PC-9 (cell line): ENCODE measurements at places on chromosomes 2 and 18. TPM values are rescaled to one million over a fixed set of nuclear protein-coding genes. Genes with fewer than 3 reads are reported as not detected.

Gene OTOS
- not detected in 2 replicates for total RNA-seq

Gene KLHL30
- 0.80 and 1.2 TPM in 2 replicates for total RNA-seq

Gene CDH19
- total RNA-seq = not detected in 2 replicates

Gene MC4R
- total RNA-seq = not detected in 2 replicates

Gene GCG
- not detected in 2 replicates for total RNA-seq

DNA sequence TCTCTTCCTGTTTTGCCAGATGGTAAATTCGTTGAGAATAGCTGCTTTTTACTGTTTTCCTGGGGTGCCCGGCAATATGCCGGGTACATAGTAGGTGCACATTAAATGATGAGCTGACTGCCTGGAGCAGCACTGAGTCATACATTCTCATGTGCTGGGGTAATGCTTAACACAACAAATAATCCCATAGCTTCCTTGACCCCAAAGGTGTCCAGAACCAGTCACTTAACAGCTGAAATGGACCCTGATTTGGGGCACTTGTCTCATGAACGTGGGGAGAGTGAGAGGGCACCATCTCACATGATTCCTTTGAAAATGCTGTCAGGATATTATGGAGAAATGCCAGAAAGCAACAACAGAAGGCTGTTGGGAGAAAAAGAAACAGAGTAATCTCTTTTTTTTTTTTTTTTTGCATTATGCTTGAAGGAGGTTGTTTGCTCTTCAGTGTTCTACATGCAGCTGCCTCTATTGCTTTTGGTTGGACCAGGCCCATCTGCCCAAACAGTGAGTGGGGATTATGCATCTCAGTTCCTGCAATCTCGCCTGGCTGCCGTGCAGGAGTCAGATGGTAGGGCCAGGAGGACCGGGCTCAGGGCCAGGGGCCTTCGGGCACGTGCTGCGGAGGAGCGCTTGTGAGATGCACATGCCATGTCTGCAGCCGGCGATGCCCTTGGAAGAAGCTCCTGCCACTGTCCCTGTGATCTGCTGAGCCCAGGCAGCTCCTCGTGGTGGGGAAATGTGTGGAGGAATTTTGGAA, 162.1 kb downstream of the SH3RF3 start:
- no peak for DNase-seq

- no peak for DNase-seq
Observed at GRCh38 chr2:196167666-196168065, 3.7 kb downstream of the STK17B start.

GRCh38 chr2:60453301-60453700, 100.2 kb downstream of the BCL11A start:
- no peak for DNase-seq

DNA sequence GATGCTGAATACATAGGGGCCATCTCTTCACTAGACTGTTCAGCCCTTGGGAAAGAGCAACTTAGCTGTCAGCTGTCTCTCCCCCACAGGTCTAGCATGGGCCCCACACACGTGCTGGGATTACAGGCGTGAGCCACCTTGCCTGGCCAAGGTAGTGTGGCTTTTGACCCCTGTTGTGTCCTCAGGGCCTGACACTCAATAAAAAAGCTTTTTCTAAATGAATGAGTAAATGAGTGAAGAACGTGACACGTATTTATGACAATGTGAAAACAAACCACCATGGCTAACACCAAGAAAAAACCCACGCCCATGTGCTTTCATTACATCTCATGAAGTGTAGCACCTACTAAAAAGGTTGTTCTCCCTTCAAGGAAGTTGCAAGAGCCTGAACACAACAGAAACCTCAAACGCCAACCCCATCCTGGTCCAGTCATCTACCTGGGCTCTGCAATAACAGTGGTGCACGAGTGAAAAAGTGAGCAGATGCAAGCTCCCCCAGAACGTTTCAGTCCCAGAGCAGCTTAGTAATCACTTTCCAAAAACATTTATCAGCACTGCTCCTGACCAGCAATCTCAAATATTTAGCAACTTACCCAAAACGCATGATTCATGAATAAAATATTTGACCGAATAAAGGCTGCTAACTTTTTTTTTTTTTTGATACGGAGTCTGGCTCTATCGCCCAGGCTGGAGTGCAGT, 3.4 kb downstream of the WDFY1 start:
- DNase-seq = peak; percentile 76

- no peak for DNase-seq
Observed at GRCh38 chr18:32802591-32803451, 30.0 kb upstream of the KLHL14 start.

DNA sequence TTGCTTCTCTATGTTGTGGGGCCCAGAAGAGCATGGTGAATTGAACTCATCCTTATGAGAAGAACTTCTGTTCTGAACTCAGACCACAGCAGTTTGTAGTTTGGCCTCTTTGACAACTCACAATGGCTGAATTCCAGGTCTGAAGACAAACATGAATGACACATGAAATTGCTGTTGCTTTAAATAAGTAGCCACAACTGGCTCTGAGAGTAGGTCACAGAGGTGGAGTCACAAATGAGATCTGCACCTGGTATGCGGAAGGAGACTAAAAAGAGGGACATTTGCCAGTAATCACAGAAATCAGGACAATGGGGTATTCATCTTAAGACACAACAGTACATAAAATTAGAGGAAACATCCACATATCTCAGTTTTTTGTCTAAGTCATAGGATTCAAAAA, 290.3 kb upstream of the MMADHC start:
- DNase-seq = peak; percentile 66
